ENCODE measurements at places on chromosomes 16 and 17.

DNA sequence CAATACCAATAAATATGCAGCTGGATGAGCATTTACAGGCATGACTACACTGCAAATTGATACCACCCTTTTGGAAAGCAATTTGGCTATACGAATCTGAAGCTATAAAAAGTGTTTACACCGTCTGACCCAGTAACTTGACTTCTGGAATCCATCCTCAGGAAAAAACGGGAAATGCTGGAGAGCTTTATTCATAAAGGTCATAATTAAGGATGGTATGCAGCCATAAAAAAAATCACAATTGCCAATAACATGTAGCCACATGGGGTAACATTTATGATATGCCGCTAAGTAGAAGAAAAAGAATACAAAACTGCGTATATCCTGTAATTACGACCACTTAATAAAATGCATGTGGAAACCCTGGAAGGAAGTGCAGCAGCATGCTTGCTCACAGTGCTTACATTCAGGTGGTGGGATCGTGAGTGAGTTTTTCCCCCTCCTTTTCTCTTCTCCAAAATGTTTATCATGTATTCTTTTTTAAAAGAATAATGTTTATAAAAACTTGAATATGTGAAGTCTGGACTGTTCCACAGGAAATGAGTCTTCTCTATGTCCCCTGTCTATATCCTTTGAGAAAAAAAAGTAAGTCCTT is 34.2 kb downstream of the COPRS start:
- DNase-seq, result no peak

DNA sequence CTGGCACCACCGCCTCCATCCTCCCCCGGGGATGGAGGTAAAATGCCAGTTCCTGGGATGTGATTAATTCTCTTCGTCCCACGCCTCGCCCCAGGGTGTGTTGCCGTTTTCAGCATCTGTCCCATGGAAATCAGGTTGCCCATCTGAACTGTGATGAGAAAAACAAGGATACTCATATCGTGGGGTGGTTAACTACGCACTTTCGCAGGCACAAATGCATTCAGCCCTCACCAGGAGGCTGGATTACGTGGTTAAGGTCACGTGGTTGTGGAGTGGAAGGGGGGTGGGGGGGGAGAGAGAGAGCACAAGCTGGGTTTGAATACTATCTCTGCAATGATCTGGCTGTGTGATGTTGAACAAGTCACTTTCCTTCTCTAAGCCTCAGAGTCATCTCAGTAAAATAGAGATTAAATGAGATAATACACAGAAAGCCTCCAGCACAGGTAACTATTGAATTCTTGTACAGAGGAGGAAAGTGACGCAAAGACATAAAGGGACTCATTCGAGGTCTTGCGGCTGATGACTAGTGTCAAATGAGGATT is 74.7 kb downstream of the BMERB1 start:
- DNase-seq, result no peak

DNA sequence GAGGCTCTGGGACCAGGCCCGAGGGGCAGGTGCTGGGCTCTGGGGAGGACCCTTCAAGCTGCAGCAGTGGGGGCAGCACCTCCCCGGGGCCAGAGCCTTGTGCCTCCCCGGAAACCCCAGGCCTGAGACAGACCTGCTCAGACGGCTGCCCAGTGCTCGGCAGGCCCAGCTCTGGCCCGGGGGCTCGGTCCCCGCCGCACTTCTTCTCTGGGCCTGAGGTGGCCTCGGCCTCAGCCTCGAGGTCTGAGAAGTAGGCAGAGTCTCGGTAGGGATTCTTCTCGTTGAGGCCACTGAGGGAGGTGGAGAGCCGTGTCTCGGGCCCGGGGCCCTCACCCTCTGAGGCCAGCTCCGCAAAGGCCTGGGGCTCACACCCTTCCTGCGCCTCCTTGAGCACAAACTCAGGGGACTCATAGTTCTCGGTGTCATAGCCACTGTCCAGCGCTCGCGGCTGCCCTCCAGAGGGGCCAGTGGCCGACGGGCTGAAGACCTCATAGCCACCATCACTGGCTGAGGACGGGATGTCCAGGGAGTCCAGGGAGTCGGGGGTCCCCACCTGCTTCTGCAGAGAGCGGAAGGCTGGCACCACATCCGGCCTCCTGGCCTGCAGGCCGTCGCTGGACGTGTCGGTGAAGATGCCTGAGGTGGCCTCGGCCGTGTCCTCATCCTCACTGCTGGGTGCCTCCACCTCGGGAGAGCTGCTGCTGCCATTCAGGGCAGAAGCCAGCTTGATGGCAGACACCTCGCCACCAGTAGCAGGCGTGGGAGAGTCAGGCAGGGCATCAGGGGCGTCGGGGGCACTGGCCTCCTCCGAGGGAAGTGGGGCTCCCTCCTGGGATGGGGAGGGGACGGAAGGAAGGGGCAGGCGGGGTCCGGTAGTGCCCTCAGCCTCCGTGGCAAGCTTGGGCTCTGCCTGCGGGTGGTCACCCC is 44.3 kb upstream of the PVALEF start:
- DNase-seq, result no peak

DNA sequence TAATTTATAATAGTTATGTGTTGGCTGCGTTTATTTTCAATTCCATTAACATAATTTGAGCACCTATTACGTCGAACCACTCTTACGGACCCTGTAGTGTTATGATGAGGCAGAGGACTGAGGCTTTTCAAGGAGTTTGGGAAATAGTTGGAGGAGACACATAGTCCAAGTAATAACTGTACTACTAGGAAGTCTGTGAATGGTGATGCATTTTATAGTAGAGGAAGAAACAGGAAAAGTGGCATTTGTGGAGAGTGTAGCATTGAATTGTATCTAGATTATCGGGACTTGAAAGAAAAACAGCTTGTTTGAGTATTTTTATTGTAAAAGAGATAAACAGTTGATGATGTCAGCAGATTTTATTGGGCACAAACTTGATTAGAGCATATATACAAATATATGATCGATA is 1.7 kb downstream of the NFATC3 start:
- DNase-seq, result no peak

DNA sequence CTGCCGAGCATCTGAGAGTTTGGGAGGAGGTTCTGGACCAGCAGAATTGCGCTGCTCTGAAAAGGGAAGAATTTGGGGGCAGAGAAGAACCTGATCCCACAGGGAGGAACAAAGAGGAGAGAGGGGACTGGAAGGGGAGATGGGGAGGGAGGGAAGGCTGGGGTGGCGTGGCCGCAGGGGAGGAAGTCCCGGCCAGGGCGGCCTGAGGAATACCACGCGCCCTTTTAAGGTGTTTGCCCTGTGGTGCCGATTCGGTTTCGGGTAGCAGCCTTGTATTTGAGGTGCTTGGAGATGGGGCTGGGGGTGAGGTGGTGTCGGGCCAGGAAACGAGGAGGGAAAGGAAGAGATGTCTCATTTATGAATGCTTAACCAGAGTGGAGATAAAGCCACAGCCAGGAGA is 51.3 kb downstream of the AKAP1 start:
- DNase-seq, result no peak

DNA sequence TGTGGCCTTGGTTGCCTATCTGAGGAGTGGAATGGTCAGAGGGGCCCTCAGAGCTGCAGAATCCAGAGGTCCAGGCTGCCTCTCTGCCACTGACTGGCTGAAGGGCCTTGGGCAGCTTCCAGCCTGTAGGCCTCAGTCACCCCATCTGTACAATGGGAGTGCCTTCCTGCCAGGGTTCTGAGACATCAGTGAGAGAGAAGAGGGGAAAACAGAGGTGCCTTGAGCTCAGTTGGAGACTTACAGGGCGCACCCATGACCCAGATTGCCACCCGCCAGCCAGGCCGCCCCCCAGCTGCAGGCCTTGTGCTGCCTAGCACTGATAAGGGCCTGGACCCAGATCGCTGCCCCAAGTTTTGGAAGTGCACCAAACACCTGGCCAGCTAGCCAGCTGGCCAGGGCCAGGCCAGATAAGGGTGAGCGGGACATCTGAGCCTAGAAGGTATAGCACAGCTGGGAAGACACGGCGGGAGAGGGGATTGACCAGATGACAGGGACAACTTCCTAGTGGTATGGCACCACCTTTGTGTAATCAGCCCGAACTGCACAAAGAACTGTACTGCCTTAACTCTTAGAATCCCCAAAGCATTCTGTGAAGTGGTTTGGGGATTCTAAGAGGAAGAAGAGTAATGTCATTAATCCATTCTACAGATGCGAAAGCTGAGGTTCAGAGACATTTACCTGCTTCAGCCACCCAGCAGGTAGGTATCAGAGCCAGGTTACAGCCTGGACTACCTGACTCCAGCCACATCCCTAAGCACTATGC is 1.4 kb downstream of the SLC4A1 start:
- no peak for DNase-seq

GRCh38 chr17:34885076-34885475 is 76.2 kb downstream of the CCT6B start:
- DNase-seq, result no peak

GRCh38 chr16:49469930-49470451 is 96.4 kb downstream of the C16orf78 start:
- DNase-seq, result no peak

DNA sequence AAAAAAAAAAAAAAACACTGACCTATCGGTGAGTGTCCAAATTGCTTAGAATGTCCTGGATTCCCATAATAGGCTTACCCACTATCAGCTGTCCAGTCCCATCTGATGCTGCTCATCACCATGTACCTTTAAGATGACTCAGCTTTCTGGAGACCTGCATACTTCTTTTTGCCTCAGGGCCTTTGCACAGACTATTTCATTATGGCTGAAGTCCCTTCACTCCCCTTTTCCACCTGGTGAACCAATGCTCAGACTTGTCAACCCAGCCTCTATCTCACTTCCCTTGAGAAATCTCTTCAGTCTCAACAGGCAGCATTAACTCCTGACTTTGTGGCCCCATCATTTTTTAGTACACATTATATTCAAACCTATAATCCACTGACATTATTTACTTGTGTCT is 29.7 kb upstream of the NUDT7 start:
- no peak for DNase-seq

- DNase-seq, result peak; percentile 68
These were observed 3.6 kb downstream of the CBX8 start for GRCh38 chr17:79792984-79793923.

DNA sequence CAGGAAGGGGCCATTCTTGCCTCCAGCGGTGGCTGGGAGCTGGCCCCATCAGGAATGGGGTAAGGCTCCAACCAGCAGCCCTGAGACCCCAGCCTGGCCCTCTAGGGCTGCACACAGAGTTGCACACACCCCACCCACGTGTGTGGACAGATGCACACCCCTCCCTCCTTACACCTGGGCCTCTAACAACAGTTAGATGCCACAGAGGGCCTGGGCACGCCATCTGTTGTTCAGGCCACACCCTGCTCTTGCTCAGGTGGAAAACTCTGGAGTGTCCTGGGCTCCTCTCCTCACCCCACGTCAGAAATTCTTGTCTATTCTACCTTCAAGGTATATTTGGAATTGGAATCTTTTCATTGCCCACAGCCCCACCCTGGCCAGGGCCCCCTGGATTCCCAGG is 13.3 kb upstream of the RAI1 start:
- no peak for DNase-seq

- DNase-seq, result no peak
These were observed 9.6 kb downstream of the FAM20A start for GRCh38 chr17:68591583-68591982.

Data from left kidney (tissue), 8 donors.